ENCODE measurements at places on chromosomes 5 and 9. TPM values are rescaled to one million over a fixed set of nuclear protein-coding genes. Genes with fewer than 3 reads are reported as not detected.

The PCDHGA12 gene
- 9.8 TPM for total RNA-seq

The LHX6 gene
- 4.8 TPM for total RNA-seq

The COL15A1 gene
- 47.8 TPM for total RNA-seq

The ACTBL2 gene
- total RNA-seq = 1.2 TPM

The FREM1 gene
- 4.3 TPM for total RNA-seq

The DNAH5 gene
- 14.4 TPM for total RNA-seq

The ROPN1L gene
- 2.9 TPM for total RNA-seq

The C5orf46 gene
- total RNA-seq = 5.2 TPM

The GMCL2 gene
- total RNA-seq = not detected

The MSX2 gene
- 11.5 TPM for total RNA-seq

The TXNDC8 gene
- not detected for total RNA-seq

The MAP1B gene
- total RNA-seq = 258 TPM

The DBH gene
- total RNA-seq = not detected

The TSSK1B gene
- total RNA-seq = 0.32 TPM

The HTR1A gene
- not detected for total RNA-seq

The IFNB1 gene
- not detected for total RNA-seq

The CKS2 gene
- 32.4 TPM for total RNA-seq

The TMEM8B gene
- total RNA-seq = 4.9 TPM

The OTULINL gene
- total RNA-seq = 7.2 TPM

The MEF2C gene
- total RNA-seq = 41.8 TPM

The POU5F2 gene
- total RNA-seq = 4.2 TPM

The PRUNE2 gene
- total RNA-seq = 12.0 TPM

The ERP44 gene
- total RNA-seq = 15.7 TPM

The SLC6A18 gene
- not detected for total RNA-seq
